ENCODE measurements at places on chromosomes 2 and 18.

- DNase-seq, result no peak
Observed at GRCh38 chr18:44876024-44876423, 195.3 kb downstream of the SETBP1 start.

DNA sequence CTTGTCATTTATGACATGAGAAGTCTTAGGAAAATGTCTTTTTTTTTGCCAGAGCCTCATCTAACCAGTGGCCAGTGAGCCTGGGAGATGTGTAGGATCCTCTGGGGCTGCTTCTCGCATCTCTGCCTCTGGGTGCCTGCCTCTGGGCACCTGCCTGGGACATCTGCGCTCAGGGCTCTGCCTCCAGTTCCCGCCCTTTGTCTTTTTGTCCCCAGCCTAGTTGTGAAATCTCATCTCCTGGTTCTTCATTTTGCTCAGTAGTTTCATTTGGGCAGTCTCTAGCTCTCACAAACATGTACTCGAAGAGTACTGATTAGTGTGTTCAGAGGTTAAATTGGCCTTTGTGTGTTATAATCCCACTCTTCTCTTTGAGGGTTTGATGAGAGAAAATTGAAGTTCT is 92.0 kb downstream of the LTBP1 start:
- no peak for DNase-seq

- DNase-seq, result no peak
Observed at GRCh38 chr18:52615321-52615720, 275.3 kb downstream of the DCC start.

GRCh38 chr18:13566941-13567746 is 159.2 kb downstream of the FAM210A start:
- DNase-seq, result no peak

DNA sequence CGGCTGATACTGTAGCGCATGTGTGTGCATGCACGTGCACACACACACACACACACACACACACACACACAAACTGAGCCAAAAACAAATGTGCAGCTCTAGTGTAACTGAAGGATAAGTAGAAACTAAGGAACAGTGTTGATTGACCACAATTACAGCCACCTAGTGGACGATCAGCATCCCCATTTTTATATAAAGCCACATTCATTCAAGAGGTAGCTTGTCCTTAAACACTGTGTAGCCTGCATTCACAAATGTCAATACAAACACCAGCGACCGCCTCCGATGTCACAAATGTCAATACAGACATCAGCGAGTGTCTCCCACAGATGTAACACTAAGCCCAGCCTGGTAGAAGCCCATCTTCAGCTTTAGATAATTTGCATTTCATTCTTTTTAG is 167.4 kb downstream of the PTGR3 start:
- no peak for DNase-seq

DNA sequence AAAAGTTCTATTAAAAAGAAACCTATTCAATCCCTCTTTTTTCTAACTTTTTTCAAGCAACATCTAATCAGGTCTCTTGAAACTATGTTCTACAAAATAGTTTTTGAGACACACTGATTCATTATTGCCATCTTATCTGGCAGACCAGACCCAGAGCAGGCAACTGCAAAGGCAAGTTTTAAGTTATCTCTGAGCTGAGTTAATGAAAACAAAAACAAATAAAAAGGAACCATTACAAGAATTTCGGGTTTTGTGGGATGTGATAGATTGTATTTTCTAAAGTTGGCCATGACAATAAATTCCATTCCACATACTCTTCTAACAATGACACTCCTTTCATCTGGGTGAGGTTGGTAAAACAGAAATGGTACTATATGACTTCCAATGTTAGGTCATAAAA is 15.2 kb upstream of the TWSG1 start:
- no peak for DNase-seq

DNA sequence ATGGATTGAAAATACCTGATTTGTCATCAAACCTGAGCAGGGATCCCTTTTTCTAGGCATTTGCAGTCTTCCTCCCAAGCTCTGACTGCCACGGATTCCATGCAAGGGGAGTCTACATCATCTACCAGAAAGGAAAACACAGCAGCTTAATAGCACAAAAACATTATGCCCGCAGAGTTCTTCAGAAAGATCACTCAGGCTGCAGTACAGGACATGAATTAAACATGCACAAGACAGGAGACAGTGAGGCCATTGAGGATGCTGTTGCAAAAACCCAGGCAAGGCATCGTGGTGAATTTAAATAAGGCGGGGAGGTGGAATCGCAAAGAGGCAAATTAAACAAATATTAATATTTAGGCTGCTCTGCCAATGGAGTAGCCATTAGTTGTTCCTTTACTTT is 88.5 kb downstream of the MRPS9 start:
- DNase-seq, result no peak
